ENCODE measurements at places on chromosomes 3 and 15. TPM values are rescaled to one million over a fixed set of nuclear protein-coding genes. Genes with fewer than 3 reads are reported as not detected.

Gene ARPP21
- 89.8 TPM for total RNA-seq

Gene IL17RD
- 46.1 TPM for total RNA-seq

Gene RTP1
- total RNA-seq, result 1.0 TPM

Gene PRICKLE2
- 49.3 TPM for total RNA-seq

Gene STARD5
- 4.2 TPM for total RNA-seq

Gene EPHB3
- total RNA-seq, result 33.7 TPM

Gene EIF3J
- 83.3 TPM for total RNA-seq

Gene ZDHHC19
- not detected for total RNA-seq

Gene TTC14
- total RNA-seq, result 51.1 TPM

Gene CAND2
- total RNA-seq, result 58.5 TPM

Gene SMAD6
- total RNA-seq, result 9.0 TPM

Gene FEZF2
- total RNA-seq, result not detected

Gene CHDH
- 2.6 TPM for total RNA-seq

Gene RASA2
- total RNA-seq, result 15.5 TPM

Gene HEMK1
- total RNA-seq, result 12.4 TPM

Gene TNIK
- total RNA-seq, result 56.6 TPM

Gene ADAMTS7
- 16.3 TPM for total RNA-seq

Gene CD200R1
- 4.6 TPM for total RNA-seq

Gene PLA2G4D
- total RNA-seq, result not detected

Gene FETUB
- not detected for total RNA-seq
